Spinal cord (tissue), 10 donors: ENCODE measurements at places on chromosomes 4 and X.
A peak's percentile ranks its signal among the peaks of the same experiment; 100 is the strongest.

DNA sequence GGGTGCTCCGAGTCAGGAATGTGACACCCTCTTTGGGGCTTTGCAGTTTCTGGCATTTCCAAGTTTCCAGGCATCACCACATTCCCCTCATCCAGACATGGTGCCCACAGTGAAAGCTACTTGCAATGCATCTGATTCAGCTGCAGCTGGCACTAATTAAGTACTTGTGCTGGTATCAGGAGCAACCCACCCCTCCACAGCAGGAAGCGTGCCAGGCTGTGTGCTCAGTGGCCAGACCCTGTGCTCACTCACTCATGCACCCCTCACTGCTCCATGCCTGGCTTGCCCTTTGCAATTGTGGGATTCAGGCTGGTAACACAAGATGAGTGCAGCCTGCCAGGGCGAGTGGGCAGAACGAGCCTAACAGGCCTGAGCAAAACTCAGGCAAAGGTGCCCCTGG is 271.2 kb downstream of the EPHA5 start:
- no peak for DNase-seq

DNA sequence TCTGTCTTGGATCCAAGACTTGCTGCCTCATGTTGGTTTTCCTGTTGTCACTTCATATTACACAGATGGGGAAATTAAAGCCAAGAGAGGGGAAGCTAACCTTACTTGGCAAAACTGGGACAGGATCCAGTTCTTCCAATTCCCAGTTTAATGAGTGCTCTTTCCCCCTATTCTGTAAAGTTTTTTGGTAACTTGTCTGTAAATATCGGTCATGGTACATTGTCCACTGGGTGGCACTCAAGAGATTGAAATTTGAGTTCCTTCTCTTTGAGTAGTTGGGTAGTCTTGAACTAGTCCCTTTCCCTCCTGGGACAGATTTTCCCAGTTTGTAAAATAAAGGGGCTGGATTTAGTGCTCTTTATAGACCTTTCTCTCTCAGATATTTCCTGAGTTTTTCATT is 12.4 kb upstream of the EOLA2 start:
- no peak for DNase-seq

GRCh38 chr4:55446578-55446922 is 50.8 kb downstream of the TMEM165 start:
- DNase-seq: no peak

GRCh38 chr4:81507530-81507929 is 35.8 kb upstream of the RASGEF1B start:
- no peak for DNase-seq

- no peak for DNase-seq
Measured at GRCh38 chrX:40912576-40912975, 172.7 kb upstream of the USP9X start.

DNA sequence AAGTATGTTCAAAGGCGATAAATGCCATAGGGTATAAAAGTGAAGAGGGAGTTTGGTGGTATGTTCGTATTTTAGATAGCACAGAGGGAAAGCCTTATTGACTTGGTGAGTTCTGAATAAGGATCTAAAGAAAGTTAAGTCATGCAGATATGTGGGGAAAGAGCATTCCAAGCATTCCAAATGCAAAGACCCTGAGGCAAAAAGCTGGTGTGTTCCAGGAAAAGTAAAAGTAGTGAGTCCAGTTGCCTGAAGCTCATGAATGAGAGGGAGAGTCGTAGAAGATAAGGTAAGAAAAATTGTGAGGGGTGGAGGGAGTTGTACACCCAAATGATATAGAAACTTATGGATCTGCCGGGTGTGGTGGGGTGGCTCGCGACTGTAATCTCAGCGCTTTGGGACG is 426.7 kb downstream of the RPA4 start:
- no peak for DNase-seq

DNA sequence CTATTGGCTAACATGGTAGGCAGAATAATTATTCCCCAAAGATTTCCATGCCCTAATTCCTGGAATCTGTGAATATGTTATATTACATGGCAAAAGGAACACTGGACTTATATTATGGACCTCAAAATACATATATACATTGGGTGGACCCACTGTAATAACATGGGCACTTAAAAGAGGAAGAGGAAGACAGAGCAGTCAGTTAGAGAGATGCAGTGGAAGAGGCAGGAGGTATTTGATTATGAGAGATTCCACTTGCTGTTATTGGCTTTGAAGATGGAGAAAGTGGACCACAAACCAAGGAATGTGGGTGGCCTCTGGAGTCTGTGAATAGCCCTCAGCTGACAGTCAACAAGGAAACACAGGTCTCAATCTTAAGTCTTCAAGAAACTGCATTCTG is 14.0 kb upstream of the ART3 start:
- no peak for DNase-seq

DNA sequence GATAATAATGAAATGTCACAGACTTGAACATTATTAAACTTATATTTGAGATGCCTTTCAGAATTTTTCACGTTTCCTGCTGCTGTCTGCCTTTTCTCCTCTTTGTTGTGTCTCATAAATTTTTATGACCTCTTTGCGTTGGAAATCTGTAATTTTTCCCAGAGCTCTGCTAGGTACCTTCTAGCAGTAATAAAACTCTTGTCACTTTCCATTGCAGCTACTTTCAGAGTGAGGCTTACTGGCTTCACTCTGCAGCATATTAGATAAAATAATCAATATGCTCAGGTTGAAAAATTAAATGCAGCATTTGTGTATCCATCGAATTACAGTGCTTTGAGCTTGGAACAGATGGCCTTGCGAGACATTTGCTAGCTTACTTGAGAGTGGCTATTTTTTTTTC is 689.0 kb downstream of the GRID2 start:
- DNase-seq: peak; percentile 69

DNA sequence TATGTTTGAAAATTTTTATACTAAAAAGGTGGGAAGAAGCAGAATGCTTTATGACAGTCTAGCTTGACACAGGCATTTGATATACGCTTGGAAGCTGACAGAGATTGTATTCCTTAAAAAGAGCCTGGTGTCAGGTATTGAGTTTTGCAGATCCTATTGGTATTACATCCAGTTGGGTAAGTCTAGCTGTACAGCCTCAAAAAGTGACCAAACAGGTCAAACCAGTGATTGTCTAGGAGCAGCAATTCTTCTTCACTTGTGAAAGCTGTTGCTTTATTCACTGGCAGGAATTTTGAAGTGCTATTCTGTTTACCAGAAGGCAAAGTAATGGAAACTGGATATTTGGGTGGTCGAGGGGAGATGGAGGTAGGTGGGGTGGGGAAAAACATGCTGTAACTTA is 77.5 kb downstream of the UCHL1 start:
- DNase-seq: no peak

GRCh38 chr4:181959121-181959520 is 284.1 kb upstream of the TENM3 start:
- DNase-seq: no peak

GRCh38 chr4:24598025-24598424 is 13.7 kb upstream of the DHX15 start:
- DNase-seq: no peak

GRCh38 chr4:65007841-65008439 is 598.7 kb upstream of the TECRL start:
- no peak for DNase-seq

DNA sequence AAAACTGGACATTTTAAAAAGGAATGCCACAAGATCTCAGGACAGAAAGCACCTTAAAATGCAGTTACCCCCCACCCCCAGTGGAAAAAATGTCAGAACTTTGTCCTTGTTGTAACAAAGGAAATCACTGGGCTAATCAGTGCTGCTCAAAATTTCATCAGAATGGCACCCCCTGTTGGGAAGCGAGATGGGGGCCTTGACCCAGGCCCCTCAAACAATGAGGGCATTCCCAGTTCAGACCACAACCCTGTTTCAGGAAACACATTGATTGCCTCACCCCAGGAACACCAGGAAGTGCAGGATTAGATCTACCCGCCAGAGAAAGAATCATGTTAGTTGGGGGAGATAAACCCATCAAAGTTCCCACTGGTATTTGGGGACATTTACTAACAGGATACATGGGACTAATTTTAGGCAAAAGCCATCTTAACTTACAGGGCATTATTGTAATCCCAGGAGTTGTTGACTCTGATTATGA is 16.4 kb downstream of the SPIN2B start:
- DNase-seq: no peak

DNA sequence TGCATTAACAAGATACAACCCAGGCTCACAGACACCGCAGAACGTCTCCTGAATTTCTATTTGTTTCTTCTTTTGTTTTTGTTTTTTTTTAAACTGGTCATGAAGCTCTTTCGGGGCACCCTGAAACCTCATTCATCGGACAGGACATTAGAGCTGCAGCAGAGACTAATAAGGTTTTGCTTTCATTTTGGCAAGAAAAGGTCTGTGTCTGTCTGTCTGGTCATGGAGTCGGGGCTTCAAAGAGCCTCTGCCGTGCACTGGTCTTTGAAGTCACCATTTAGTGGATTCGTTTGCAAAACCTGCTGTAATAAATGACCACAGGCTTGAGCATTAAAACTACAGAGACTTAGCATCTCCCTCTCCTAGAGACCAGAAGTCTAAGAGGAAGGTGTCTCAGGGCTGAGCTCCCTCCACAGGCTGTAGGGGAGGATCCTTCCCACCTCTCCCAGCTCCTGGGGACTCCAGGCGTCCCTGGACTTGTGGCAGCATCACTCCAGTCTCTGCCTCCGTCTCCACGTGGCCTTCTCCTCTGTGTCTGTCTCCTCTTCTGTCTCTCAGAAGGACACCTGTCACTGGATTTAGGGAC is 247.5 kb downstream of the CRLF2 start:
- DNase-seq: no peak

GRCh38 chr4:42594888-42595287 is 62.0 kb downstream of the ATP8A1 start:
- no peak for DNase-seq

- DNase-seq: no peak
Measured at GRCh38 chr4:1767770-1768366, 25.2 kb upstream of the FGFR3 start.

DNA sequence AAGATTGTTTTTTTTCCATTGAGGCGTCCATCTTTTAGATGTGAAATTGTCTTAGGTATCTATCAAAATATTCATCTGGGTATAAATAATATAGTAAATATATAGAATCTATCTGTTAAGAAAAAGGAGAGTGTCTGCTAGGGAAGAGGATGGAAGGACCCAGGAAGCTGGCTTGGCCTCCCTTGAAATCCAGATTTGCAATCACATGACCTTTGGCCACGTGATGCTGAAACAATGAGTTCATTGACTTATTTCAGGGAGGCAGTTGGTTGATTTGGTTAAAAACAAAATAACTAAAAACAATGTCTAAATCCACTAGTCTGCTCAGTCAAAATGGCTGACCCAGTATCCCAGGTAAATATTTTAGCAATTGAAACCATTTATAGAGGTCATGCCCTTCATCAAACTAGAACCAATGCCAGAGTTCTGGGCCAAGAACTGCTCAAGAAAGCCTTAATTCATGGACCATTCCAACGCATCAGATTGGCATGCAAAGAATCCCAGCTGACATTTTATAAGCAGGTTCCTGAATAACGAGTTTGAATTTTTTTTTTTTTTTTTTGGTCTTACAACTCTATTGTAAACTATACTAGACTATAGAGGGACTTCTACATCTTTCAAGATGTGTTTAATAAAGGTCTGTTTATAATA is 172.7 kb downstream of the MID1 start:
- DNase-seq: no peak
